ENCODE measurements at places on chromosomes 2 and 18.
A peak's percentile ranks its signal among the peaks of the same experiment; 100 is the strongest.

DNA sequence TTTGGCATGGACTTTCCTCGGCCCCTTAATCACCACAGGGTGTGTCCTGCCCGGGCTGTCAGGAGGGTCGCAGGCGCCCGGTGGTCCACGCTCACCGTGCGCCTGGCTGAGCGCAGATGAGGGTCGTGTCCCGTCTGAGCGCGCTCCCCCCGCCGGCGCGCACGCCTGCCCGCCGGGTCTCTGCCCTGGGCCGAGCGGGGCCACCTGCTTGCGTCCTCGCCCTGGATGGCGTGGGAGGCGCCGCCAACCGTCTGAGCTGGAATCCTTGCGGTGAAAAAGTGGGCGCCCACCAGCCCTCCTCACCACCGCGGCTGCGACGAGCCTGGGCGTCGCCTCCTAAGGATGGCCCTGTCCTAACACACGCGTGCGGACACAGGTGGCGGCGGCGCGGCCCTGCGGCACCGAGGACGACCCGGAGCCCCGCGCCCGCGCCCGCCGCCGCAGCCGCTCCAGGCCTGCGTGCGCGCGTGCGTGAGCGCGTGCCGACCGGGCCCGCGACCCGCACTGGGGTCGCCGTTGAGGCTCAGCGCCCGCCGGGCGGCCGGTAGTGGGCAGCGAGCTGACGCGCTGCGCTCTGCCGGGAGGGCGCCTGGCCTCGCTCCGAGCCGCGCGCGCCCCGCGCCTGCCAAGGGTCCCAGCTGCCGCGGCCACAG, 126.6 kb downstream of the ARHGEF4 start:
- DNase-seq: no peak

- DNase-seq: no peak
Observed at GRCh38 chr2:8440029-8440778, 241.7 kb upstream of the ID2 start.

DNA sequence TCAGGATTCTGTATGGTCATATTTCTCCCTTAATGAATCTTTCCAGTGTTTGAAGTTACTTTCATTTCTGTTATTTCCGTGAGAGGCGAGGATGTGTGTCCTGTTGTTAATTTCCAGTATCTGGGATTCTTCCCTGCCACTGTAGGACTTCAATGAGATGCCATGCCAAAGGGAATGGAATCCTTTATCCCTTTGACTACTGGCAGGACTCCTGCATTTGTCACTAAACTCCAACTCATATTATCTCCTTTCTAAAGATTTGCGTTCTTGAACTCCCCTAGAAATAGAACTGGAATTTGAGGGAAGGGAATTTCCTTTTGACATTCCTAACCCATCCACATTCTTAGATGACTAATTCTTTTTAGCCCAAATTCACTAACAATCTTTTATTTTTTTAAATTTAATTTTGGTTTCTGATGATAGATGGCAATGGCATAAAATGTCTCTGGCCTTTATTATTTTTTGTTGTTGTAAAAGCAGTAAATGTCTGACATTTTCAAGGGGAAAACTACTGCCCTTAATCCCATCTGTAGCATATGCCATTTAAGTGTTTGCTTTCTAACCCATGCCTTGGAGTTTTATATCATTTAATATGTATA, 87.8 kb upstream of the EML6 start:
- no peak for DNase-seq

- no peak for DNase-seq
Observed at GRCh38 chr2:65407240-65407639, 25.2 kb downstream of the SPRED2 start.

GRCh38 chr2:199201539-199201938, 256.2 kb downstream of the SATB2 start:
- no peak for DNase-seq

DNA sequence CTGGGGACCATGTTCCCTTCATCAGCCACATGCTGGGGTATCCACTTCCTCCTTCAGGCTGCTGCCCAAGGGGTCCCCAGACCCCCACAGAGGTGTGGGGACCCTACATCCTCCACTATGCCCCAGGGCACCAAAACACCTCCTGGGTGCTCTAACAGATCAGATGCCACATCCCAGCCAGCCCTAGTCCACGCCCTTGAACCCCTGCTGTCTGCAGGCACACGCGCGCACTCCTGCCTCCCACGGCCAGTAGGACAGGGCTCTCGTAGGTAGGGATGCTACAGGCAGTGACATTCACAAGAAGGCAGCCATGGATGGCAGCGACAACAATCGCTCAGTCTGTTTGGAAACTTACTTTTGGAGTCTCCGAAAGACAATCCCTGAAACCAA, 3.0 kb upstream of the GPC1 start:
- DNase-seq: no peak

DNA sequence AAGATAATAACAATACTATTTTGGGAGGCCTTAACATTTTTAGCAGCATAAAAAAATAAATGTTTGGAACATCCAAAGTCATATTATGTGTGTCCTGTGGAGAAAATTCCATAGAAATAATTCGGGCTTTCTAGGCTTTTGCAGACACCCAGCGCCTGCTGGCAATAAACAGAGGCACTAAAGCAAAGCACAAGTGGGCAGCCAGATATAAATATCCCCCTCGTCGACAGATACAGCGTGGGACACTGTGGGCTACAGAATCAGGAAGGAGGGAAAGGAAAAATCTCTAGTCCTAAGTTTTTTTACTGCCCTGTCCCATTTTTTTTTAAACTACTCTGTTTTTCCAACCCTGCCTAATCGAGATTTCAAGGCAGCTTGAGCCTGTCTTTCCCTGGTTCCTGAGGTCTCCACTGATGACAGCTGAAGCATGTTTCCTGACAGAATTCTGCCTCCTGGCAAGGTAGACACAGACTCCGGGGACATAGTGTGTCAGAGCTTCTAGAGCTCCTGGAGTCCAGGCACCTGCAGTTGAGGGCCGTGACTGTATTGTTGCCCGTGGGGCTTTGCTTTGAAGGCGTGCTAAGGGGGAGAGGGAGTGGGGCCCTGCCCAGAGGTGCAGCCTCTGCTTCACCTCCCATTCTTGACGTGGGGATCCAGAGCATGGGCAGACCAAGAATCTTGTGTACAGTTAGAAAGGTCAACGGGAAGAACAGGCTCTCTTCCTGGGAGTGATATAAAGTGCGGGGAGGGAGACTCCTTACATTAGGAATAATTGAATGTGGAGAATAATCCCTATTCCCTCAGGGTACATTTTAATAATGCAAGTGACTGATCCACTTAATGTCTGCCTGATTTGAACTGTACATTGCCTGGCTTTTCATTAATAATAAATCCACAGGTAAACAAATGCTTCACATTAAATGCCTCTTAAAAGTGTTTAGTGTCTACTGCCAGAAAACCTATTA, 232.3 kb downstream of the DCC start:
- DNase-seq: no peak

- peak; percentile 82 for DNase-seq
Observed at GRCh38 chr18:57561728-57562423, 24.6 kb downstream of the FECH start.

DNA sequence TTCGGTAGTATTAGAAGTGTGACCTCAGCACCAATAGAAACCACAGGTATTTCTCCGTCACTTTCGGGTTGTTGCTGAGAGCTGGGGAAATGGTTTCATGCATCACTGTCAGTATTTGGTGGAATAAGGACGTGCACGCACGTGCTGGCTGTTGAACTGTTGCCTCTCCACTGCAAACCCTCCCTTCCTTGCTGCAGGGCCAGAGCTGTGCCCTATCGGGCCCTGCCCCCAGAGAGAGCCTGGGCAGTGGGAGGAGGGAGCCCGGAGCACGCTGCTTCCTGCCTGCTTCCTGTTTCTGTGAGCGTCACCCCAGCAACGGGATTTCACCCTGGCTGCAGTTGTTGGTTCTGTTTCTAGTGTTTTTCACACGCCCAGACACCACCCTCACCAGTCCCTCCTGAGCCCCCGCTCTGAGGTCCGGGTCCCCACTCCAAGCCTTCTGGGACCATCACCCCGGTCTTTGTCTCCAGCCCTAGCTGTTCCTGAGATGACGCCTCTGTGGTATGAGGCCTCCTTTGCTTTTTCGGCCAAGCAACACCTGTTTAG, 47.4 kb downstream of the LRRFIP1 start:
- no peak for DNase-seq

GRCh38 chr2:218569038-218569431, 396 bp downstream of the CNOT9 start:
- peak; percentile 24 for DNase-seq

Measured in hematopoietic multipotent progenitor cell treated with erythropoietin and hydrocortisone succinate and interleukin-3 and kit ligand, for 15 days (in vitro differentiated cells).